ENCODE measurements at places on chromosomes 13 and 19. TPM values are rescaled to one million over a fixed set of nuclear protein-coding genes. Genes with fewer than 3 reads are reported as not detected.

The SRRM5 gene
- 0.10 TPM for total RNA-seq

GRCh38 chr13:24557081-24557480 lies 44.5 kb upstream of the PARP4 start:
- DNase-seq = no peak
- no peak overlapping the region for H3K4me3 ChIP-seq
- peaks cover 12% of the 10 kb centered on the region for H3K27me3 ChIP-seq
- H3K27ac ChIP-seq = no peak overlapping the region

The MIER2 gene
- 41.6 TPM for total RNA-seq

DNA sequence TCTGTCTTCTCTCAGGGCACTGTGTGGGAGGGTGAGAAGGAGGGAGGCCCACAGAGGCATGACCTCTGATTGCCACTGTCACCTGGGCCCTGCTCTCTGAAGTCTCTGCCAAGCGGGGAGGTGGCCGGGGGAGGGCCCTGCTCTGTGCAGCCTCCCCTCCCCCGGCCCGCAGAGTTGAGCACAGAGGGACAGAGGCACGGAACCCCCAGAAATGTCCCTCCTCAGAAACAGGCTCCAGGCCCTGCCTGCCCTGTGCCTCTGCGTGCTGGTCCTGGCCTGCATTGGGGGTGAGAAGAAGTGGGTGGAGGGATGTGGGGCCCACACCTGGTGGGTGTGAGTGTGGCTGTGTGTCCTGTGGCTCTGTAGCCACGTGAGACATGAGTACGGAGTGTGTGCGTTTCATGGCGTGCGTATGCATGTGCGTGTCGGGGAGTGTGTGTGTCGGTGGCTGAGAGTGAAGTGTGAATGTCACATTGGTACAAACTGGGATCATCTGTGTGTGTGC lies at the start of gene APOC4:
Gene APOC4 (plus strand): TSS at position 171 of the 505 bp plus-strand sequence. CDS start 41 bp downstream, at position 212.
- H3K4me1 ChIP-seq = no peaks in the 10 kb centered on the region
- no peak for DNase-seq
- no peak within 1 kb of the TSS for H3K27ac ChIP-seq

DNA sequence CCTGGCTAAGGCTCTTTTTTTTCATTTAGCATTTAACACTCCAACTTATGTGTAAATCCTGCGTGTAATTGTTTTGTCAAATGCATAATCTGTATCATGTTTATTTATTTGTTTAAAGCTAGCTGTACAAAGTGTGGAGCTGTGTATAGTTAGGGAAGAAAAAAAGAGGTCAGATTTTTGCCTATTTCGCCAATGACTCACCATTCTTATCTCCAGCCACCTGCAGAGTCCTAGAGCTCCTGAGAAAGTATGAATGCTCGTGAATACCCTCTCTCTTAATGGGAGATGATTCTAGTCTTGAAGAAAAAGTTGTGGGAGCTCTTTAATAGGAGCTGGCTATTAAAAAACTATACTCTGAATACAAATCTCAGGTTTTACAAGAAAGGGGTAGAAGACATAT lies 778.8 kb upstream of the SLITRK5 start:
- H3K27ac ChIP-seq = no peak overlapping the region
- H3K4me1 ChIP-seq = no peaks in the 10 kb centered on the region
- DNase-seq = no peak
- no peaks in the 10 kb centered on the region for H3K36me3 ChIP-seq
- H3K4me3 ChIP-seq = no peak overlapping the region
- H3K27me3 ChIP-seq = no peaks in the 10 kb centered on the region

GRCh38 chr19:19371059-19371458 lies 34.4 kb upstream of the GATAD2A start:
- no peaks in the 10 kb centered on the region for H3K27me3 ChIP-seq
- H3K4me1 ChIP-seq = peaks cover 56% of the 10 kb centered on the region
- peak overlapping the region; percentile 57 for H3K27ac ChIP-seq
- peak; percentile 50 for DNase-seq
- no peak overlapping the region for H3K4me3 ChIP-seq
- H3K36me3 ChIP-seq = no peaks in the 10 kb centered on the region

DNA sequence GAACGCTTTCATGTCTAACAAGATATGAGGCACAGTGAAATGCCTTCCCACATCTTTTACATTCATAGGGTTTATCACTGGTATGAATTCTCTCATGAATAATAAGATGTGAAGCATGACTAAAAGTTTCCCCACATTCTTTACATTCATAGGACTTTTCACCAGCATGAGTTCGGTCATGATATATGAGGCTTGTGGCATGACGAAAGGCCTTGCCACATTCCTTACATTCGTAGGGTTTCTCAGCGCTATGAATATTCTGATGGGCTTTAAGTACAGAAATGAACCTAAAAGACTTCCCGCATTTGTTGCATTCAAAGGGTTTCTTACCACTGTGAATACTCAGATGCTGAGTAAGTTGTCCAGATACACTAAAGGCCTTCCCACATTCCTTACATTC lies 21.3 kb downstream of the ZNF607 start:
- no peak for DNase-seq
- H3K4me1 ChIP-seq = no peaks in the 10 kb centered on the region
- H3K27me3 ChIP-seq = no peaks in the 10 kb centered on the region
- no peak overlapping the region for H3K27ac ChIP-seq
- H3K4me3 ChIP-seq = no peak overlapping the region
- peaks cover 47% of the 10 kb centered on the region for H3K36me3 ChIP-seq

GRCh38 chr13:71677124-71677523 lies 189.9 kb downstream of the DACH1 start:
- no peak overlapping the region for H3K27ac ChIP-seq
- no peak for DNase-seq
- no peaks in the 10 kb centered on the region for H3K36me3 ChIP-seq
- no peak overlapping the region for H3K4me3 ChIP-seq
- H3K4me1 ChIP-seq = no peaks in the 10 kb centered on the region

DNA sequence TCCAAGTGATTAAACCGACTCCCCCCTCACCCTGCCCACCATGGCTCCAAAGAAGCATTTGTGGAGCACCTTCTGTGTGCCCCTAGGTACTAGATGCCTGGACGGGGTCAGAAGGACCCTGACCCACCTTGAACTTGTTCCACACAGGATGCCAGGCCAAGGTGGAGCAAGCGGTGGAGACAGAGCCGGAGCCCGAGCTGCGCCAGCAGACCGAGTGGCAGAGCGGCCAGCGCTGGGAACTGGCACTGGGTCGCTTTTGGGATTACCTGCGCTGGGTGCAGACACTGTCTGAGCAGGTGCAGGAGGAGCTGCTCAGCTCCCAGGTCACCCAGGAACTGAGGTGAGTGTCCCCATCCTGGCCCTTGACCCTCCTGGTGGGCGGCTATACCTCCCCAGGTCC lies 2.0 kb downstream of the APOE start:
- DNase-seq = no peak
- H3K27me3 ChIP-seq = peaks cover 31% of the 10 kb centered on the region
- H3K36me3 ChIP-seq = peaks cover 8% of the 10 kb centered on the region
- H3K4me3 ChIP-seq = no peak overlapping the region
- peaks cover 31% of the 10 kb centered on the region for H3K4me1 ChIP-seq

GRCh38 chr19:23287620-23288019 lies 37.4 kb upstream of the ZNF724 start:
- H3K27ac ChIP-seq = no peak overlapping the region
- H3K36me3 ChIP-seq = no peaks in the 10 kb centered on the region
- H3K4me3 ChIP-seq = no peak overlapping the region
- no peak for DNase-seq
- no peaks in the 10 kb centered on the region for H3K27me3 ChIP-seq

The RFPL4A gene
- not detected for total RNA-seq

GRCh38 chr13:54185785-54186184 lies 1157.2 kb downstream of the OLFM4 start:
- H3K27me3 ChIP-seq = no peaks in the 10 kb centered on the region
- DNase-seq = no peak
- H3K4me3 ChIP-seq = no peak overlapping the region

The OLFM2 gene
- total RNA-seq = 10.4 TPM

DNA sequence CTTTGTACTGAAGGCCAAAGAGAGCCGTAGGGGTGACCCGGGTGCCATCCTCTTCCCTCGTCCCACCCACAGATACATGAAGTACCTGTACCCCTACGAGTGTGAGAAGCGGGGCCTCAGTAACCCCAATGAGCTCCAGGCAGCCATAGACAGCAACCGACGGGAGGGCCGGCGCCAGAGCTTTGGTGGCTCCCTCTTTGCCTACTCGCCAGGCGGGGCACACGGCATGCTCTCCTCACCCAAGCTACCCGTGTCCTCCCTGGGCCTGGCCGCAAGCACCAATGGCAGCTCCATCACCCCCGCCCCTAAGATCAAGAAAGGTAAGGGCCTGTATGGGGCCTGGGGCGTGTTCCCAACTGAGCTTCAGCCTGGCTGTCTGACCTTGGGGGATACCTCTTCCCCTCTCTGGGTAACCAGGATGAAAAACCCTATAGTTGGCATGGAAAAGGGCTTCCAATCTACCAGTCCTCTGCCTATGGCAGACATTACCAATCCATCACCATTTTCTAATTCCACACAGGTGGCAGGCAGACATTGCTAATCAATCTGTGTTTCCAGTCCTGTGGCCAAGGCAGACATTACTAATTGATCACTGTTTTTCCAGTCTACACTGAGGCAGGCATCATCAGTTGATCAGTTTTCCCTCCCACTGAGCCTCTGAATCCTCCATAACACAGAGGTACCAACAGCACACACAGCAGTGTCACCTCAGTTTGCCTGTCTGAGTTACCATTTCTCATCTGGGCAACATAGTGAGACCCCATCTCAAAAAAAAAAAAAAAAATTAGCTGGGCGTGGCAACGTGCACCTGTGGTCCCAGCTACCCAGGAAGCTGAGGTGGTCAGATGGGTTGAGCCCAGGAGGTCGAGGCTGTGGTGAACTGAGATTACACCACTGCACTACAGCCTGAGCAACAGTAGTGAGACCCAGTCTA lies 19.1 kb upstream of the WDR18 start:
- DNase-seq = no peak
- H3K4me3 ChIP-seq = no peak overlapping the region
- peaks cover 79% of the 10 kb centered on the region for H3K36me3 ChIP-seq
- no peaks in the 10 kb centered on the region for H3K4me1 ChIP-seq
- no peaks in the 10 kb centered on the region for H3K27me3 ChIP-seq

The ERCC1 gene
- total RNA-seq = 57.8 TPM

DNA sequence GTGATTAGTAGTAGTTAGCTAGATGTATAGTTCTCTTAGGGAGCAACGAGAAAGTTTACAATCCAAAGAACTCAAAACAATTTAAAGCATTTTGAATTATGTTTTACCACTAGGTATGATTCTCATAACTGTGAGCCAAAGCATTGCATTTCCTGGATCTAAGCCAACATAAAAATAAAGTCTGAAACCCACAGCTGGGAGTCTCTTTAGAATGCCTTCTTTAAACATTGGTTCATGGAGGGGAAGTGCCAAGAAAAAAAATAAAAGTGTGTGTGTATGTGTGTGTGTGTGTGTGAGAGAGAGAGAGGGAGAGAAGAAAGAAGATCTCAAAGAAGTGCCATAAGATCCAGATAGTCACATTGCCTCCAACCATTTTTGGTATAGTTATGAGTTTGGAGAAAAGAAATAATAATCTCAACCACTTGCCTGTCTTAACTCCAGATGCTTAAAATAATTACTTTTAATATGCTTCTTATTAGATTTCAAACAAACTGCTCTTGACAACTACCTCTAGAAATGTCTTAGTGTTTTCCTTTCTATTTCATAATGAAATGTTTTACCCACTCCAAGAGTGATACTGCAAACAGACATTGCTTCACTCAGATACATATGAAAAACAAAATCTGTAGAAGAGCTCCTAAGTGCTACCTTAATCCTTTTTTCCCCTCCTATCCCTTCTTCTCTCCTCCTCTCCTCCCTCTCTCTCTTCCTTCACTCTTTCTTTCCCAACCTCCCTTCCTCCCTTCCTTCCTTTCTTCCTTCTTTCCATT lies 554.1 kb downstream of the KCTD12 start:
- no peaks in the 10 kb centered on the region for H3K4me1 ChIP-seq
- no peak overlapping the region for H3K4me3 ChIP-seq
- H3K36me3 ChIP-seq = no peaks in the 10 kb centered on the region
- peak overlapping the region; percentile 1 for H3K27ac ChIP-seq

- no peaks in the 10 kb centered on the region for H3K4me1 ChIP-seq
- no peaks in the 10 kb centered on the region for H3K36me3 ChIP-seq
- H3K27me3 ChIP-seq = no peaks in the 10 kb centered on the region
- H3K4me3 ChIP-seq = no peak overlapping the region
- no peak overlapping the region for H3K27ac ChIP-seq
- DNase-seq = no peak
These were observed 18.1 kb upstream of the EID2 start for GRCh38 chr19:39557811-39558623.

GRCh38 chr19:19274146-19274545 lies 1.0 kb upstream of the TM6SF2 start:
- H3K36me3 ChIP-seq = peaks cover 47% of the 10 kb centered on the region
- peaks cover 41% of the 10 kb centered on the region for H3K27me3 ChIP-seq
- H3K4me3 ChIP-seq = no peak overlapping the region
- DNase-seq = peak; percentile 66
- no peaks in the 10 kb centered on the region for H3K4me1 ChIP-seq
- no peak overlapping the region for H3K27ac ChIP-seq

DNA sequence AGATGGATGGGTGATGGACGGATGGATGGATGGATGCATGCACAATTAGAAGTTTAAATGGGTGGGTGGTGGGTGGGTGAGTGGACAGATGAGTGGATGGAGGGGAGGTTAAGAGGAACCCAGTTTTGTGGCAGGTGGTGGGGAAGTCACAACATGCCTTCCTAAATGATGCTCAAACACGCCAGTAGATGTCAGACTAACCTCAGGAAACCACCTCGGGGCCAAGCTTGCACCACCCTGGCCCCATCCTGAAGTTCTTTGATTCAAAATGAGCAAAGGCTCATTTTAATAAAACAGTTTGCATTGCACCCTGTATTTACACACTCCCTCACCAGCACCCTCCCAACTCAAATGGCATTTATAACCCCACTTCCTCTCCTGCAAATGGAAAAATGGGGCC lies 91.4 kb upstream of the CACNA1A start:
- H3K4me1 ChIP-seq = no peaks in the 10 kb centered on the region
- no peak overlapping the region for H3K4me3 ChIP-seq
- H3K36me3 ChIP-seq = no peaks in the 10 kb centered on the region
- H3K27me3 ChIP-seq = peaks cover 16% of the 10 kb centered on the region

All from left lung (tissue), 14 donors.